ENCODE measurements at places on chromosomes 2 and 18.

DNA sequence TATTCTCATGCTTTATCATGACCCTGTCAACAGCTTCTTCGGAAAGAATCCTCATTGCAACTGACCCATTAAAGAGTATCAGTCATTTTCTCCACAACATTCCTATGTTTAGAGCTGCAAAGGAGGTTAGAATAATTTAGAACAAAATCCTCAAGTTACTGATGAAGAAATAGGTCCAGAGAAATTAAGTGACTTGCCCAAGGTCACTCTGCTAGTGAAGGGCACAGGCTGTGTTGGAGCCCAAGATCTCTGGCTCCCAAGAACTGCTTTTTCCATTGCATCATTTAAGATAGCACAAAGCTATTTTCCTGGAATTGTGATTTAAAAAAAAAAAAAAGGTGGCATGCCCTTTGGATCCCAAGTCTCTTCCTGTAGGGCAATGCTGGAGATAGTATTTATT, 9.6 kb downstream of the IRS1 start:
- DNase-seq = no peak

DNA sequence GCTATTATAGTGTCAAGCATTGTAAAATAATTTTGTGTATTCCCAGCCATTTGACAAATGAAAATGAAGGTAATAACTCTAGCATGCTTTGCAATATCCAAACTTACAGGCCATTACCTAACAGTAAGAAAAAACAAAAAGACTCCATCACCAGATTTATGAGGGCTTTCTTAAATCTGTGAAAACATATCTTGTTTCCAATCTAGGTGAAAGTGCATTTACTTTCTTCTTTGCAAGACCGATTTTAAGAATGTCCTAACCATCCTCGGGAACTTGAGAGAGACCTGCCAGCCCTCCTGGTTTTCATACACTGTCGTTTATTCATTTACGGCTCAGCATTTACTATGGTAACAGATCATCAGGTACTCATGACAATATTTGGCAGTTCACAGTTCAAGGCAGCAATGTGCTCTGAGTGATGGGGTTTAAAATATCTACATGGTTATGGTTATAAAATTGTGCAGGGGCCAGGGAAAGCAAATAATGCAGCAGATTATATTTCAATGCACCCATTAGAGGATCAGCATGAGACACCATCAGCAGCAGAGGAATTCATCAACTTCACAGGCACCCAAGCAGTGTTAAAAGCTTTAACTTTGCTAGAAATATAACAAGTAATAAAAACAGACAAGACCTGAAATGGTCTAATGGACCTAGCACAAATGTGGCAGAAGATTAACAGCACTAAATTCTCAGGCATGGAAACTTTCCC, 34.4 kb upstream of the PARD3B start:
- DNase-seq = no peak

DNA sequence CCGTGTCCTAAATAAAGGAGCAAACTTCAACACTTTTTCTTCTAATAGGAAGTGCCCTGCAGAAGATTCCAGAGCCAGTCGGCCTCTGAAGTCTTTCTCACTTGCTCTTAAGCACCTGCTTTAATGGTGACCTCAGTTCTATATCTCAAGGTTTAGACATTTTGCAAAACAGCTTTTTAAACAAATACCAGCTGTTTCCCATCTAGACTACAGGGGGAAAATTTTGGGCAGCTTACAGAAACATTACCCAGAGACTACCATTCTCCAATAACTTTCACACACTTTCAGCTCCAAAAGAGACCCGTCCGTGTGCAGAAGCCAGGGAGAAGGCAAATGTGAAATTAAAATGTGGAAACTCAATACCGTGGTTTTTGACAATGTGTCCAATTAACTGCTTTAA, 285.3 kb upstream of the CCDC68 start:
- no peak for DNase-seq

- DNase-seq = no peak
These were observed 133.1 kb downstream of the DYSF start for GRCh38 chr2:71586471-71586870.

- no peak for DNase-seq
These were observed 2.9 kb upstream of the EPAS1 start for GRCh38 chr2:46294176-46294836.

DNA sequence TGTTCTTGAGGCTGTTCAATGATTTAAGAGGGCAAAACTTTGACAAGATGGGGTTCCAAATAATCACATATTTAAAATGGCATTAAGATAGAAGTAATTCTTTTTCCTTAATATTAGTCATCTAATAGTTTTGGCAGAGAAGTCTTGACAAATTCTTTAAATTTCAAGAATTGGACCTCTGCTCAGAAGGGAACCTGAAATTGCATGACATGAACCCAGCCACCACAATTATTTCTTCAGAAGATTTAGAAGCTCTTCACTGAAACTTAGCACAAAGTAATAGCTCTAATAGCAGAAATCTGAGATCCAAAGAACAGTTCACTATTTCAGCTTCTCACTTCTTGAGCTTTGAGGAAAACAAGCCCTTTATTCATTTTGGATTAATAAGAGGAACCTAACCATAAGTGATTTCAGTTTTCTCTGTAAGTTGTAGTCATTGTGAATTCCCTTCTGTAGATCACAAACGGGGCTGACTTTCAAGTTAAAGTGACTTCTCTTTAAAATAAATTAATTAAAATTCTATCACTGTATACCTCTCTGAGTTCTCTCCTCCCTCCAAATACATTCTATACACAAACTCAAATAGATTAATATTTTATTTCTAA, 100.6 kb upstream of the ITGA4 start:
- no peak for DNase-seq

DNA sequence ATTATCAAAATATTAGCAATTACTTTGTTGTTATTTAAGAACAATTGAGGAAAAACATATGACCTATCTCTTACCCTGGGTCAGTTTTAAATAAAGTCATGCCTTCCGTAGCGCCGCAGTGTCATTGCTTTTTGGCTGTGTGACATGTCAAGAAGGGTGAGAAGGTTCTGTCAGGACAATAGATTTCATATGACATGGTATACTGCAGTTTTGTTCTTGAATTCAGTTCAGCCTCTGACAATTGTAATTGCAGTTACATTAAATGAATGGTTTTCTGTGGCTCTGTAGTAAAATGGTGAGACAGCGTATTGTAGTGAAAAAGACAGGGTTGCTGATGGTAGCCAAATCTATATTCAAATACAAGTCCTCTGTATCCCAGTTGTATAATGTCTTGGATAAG, 307.2 kb downstream of the CDH2 start:
- no peak for DNase-seq

GRCh38 chr18:7021994-7022840, 95.4 kb downstream of the LAMA1 start:
- DNase-seq = peak; percentile 51

- no peak for DNase-seq
These were observed 5.8 kb upstream of the OXER1 start for GRCh38 chr2:42769583-42770287.

DNA sequence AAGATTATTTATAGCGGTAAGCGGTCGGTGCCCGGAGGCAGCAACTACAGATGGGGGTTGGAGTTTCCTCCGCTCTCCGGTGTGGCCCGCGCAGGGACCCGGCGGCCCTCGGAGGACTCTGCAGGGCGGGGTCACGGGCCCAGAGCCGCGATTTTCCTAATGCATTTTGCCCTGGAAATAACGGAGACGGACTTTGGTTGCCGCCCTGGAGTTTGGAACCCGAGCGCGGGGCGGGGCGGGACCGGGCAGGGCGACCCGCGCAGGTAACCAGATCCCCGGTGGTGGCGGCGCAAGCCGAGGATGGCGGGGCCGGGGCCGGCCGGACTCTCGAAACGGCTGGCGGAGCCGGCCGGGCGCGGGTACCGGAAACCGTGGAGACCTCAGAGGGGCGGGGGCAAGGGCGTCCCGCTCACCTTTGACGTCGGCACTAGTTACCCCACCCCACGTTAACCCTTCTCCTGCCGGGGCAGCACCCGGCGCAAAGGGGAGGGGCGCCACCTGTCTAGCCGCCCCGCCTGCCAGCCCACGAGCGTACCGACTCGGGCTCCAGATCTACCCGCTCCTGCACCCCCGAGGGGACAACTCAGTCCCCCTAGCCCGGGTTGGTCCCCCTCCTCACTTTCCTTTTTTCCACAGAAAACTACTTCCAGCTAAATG, 2.9 kb downstream of the CYP26B1 start:
- DNase-seq = no peak

- DNase-seq = no peak
These were observed 120.4 kb downstream of the SLC5A7 start for GRCh38 chr2:108106731-108107130.

DNA sequence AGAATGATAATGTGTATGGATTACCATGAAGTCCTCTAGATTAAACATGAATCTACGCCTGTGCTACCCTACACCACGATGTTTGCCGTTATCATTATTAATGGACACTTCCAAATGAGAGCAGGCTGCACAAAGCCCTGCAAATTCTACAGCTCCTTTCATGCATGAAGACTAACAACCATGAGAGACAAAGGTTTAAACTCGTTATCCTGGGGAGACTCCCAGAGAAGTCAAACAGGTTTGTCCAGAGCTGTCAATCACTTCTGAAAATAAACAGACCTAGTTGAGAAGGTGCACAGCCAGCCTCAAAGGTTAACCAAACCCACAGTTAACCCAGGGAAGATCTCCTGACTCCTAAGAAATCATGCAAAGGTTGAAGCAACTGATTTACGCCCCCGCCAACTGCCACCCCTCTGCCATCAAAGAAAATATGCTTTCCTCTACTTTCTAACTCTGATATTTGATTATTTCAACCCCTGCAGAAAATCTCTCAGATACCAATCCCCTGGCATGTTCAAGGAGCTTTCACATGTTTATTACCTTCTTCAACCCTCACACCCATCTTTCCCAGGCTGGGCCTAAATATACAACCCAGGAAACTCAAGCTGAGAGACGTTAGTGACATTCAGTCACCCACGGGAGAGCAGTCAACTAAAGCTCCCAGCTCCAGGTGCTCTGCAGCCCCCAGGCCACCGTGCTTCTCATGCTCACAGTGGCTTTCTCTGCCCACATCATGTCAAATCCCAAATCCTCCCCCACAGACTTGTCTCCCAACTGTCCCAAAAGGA, 35.9 kb downstream of the MYO5B start:
- DNase-seq = no peak

GRCh38 chr2:39948016-39948719, 169.1 kb upstream of the THUMPD2 start:
- no peak for DNase-seq

- DNase-seq = no peak
These were observed 18.2 kb upstream of the BOK start for GRCh38 chr2:241540401-241540770.

- no peak for DNase-seq
These were observed 32.0 kb upstream of the ARL5A start for GRCh38 chr2:151860210-151860609.

DNA sequence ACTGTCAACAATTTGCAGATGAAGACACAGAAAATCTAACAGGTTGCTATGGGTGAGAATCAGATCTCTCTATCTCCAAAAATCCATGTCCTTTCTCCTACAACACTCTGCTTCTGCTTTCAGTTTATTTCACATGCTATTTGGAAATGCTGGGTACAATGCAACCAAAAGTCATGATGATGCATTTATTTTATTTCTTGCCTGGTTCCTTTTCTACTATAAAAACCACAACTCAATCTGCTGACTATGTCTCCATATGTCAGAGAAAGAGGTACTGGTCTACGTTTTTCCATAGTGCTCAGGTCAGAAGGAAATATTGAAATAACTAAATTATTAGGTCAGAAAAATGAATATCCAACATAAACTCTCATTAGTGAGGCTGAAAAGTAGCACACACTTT, 20.5 kb downstream of the RAD51AP2 start:
- DNase-seq = no peak

GRCh38 chr18:27363872-27364271, 178.8 kb upstream of the CHST9 start:
- no peak for DNase-seq

- no peak for DNase-seq
These were observed 324.7 kb downstream of the LRP1B start for GRCh38 chr2:141806090-141806489.

- DNase-seq = no peak
These were observed 218.2 kb upstream of the CELF4 start for GRCh38 chr18:37783771-37784170.

GRCh38 chr2:219206328-219207133, at the start of gene ZFAND2B:
Gene ZFAND2B (plus strand): TSS chr2:219206782. CDS start chr2:219206988, 206 bp downstream.
- peak; percentile 96 for DNase-seq

DNA sequence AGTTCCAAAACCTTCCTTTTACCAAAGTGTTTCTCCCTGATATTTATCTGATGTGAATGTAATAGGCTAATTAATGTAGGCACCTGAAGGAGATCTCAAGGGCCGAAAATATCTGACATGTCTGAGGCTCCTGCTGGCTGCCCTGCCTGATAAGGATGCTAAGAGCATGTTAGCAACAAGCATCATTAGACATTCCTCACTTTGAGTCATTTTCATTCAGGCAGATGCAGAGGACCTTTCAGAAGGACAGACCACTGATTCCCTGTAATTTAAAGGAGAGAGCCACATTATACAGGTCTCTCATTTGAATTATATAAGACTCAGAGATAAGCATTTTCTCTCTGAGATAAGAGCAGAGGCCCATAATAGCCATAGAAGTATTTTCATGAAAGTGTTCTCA, 222.4 kb upstream of the NCKAP5 start:
- DNase-seq = no peak

DNA sequence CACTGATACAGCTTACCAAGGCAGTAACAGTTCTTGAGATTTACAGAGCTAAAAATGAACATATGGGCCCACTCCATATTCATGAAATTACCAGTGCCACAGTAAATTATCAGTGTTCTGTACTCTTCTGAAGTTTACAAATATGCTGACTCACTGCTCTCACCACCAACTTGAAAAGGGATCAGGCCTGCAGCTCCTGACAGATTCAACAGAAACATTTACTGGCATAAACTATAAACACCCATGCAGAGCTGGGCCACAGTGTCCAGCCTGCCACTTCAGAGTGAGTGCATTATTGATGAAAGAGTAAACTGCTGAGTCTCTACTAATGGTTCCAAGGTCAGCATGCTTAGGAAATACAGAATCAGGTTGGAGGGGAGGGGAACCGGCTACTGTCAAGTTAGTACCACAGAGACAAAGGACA, 83.1 kb downstream of the FARSB start:
- no peak for DNase-seq

- DNase-seq = no peak
These were observed 238.5 kb upstream of the FBXO11 start for GRCh38 chr2:48144777-48145176.

GRCh38 chr2:143936848-143937722, 582.8 kb downstream of the ZEB2 start:
- peak; percentile 33 for DNase-seq

DNA sequence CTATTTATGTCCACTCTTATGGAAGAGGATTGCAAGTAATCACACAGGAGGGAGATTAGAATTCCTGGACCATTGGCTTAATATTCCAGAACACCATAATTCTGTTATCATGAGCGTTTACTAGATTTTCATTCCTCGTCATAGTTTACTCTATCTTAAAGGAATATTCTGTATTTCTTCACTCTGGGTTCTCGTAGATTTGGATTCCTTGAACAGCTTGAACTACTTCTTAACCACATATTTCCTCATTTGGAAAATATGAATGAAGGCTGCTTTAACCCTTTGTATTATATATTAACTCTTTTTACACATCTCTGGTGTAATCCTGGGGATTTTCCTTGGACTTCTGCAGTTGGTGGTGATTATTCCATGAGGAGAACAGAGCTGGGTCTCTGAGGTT, 46.3 kb upstream of the CCBE1 start:
- no peak for DNase-seq
